ENCODE measurements at places on chromosomes 5 and 9.

DNA sequence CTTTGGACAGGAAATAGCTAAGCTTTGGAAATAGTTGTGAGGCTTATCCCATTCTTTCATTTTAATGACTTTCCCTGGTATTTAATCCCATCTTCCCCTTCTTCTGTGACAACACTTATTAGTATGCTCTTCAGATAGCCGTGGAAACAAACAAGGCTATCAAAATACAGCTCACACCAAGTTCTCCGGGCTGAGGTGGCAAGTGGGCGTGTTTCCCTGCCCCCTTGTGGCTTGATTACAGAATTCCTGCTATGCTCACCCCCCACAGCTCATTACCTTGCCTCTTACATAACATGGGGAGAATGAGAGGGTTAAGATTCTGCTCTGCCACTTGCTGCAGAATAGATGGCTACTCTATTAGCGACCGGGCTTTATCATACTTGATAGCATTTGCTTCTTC is 437.1 kb upstream of the TLE4 start:
- DNase-seq: no peak

DNA sequence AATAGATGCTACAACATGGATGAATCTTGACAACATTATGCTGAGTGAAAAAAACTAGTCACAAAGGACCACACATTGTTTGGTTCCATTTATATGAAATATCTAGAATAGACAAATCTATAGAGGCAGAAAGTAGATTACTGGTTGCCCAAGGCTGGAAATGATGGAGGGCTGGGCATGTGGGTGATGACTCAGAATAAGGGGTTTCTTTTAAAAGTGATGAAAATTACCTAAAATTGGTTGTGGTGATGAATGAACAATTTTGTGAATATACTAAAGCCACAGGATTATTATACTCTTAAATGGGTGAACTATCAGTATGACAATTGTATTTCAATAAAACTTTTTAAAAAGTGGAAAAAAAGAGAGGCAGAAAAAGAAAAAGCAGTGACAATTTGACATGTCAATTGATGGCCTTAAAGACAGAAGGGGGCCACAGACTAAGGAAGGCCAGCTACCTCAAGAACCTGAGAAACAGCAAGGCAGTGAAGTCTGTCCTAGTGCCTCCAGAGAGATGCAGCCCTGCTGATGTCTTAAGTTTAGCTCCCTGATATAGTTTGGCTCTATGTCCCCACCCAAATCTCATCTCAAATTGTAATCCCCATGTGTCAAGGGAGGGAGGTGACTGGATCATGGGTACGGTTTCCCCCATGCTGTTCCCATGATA is 182.7 kb downstream of the PIK3R1 start:
- DNase-seq: no peak

DNA sequence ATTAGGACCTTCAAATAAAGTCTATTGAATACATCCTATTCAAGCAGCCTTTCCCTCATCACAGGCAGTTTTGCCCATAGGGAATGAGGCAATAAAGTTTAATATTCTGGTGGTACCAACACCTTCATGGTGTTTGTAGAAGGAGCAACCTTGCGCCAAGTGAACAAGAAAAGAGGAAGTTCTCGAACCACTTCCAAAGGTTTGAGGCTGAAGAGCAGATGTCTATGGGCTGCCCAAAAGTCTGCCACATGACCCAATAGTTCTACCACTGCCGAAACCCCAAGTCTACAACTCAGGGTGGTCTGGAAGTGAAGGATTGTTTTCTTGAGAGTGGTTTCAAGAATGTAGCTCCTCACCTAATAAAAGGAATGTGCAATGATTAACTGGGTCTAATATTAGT is 123.1 kb downstream of the NPR3 start:
- DNase-seq: no peak

DNA sequence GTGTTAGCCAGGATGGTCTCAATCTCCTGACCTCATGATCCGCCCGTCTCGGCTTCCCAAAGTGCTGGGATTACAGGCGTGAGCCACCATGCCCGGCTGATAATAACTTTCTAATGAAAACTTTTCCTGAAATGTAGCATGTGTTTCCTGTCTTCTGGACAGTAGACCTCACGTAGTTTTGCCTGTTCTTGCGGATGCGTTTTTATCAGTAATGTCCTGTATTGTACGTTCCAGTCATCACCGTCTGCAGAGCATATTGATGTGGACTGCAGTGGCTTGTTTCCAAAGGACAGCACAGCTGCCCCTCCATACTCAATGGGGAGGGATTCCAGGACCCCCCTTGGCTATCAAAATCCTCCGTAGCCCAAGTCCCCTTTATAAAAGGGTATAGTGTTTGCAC is 12.8 kb downstream of the EXOC3 start:
- DNase-seq: no peak

GRCh38 chr5:177382423-177383029 is 1.7 kb upstream of the SLC34A1 start:
- no peak for DNase-seq

- no peak for DNase-seq
Observed at GRCh38 chr5:125117566-125117965, 371.1 kb upstream of the ZNF608 start.

DNA sequence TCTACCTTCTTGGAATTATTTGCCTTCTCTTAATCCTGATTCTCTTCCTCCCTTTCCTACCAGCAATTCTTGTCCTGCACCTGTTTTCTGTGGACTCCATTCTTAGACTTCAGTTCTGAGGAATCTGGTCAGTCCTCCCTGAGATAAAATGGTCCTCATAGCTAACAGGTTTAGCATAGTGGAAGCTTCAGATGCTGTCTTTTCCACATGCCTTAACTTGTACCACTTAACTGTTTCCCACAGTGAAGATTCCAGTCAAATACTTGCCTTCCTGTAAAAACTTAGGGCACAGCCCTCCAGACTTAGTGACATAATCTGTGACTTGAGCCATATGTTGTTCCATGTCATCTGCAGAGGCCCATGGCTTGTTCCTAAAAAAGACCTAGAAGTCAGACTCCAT is 261.3 kb downstream of the CWC27 start:
- no peak for DNase-seq

GRCh38 chr5:114838937-114839336 is 330.8 kb downstream of the TRIM36 start:
- DNase-seq: no peak

DNA sequence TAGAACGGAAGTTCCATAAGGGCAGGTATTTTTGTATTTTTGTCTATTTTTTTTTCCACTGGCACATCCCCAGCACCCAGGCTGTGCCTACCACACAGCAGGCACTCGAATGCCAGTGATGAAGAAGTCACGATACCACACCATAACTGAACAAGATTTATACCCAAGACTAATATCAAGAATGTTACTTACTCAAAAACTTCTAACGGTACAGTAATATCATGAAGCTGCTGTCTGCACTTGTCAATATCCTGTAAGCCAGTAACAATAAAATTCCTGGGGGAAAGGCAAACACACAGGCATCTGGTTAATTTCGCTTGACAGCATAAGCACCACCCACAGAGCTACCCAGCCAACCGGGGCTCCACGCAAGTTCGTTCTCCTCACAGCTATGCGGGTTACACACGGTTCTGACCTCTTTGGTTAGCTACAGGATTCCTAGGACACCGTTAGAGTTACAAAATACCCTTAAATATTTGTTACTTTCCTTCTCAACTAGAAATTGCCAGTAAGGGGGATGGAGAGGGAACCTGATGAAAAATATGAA is 1.3 kb downstream of the MED10 start:
- no peak for DNase-seq

- no peak for DNase-seq
Observed at GRCh38 chr5:129945028-129945427, 40.8 kb downstream of the CHSY3 start.

GRCh38 chr5:911601-912000 is 18.9 kb downstream of the TRIP13 start:
- DNase-seq: no peak

- DNase-seq: no peak
Observed at GRCh38 chr5:41156739-41157138, 56.6 kb downstream of the C6 start.

GRCh38 chr9:76216161-76216649 is 178.0 kb downstream of the RFK start:
- no peak for DNase-seq

- no peak for DNase-seq
Observed at GRCh38 chr5:136054142-136055019, 25.6 kb downstream of the TGFBI start.

- DNase-seq: no peak
Observed at GRCh38 chr9:134724912-134725604, 83.5 kb downstream of the COL5A1 start.

DNA sequence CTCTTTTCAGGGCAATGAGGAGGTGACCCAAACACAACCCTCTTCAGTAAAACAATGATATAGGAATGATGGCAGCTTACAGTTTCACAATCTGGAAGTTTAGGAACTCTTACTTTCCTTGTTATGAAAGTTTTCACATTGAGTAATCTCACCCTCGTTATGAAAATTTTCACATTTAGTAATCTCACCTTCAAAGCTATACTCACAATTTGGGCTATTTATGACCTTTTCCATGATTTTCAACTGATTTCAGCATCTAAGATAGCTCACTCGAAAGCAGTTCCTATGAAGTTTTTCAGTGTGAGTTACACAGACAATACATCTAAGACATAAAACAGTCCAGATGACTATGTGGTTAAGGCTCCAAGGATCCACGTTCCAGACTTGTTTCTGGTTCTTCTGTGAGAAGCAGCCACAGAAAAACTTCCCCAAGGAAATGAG is 57.1 kb downstream of the FOXD1 start:
- no peak for DNase-seq

DNA sequence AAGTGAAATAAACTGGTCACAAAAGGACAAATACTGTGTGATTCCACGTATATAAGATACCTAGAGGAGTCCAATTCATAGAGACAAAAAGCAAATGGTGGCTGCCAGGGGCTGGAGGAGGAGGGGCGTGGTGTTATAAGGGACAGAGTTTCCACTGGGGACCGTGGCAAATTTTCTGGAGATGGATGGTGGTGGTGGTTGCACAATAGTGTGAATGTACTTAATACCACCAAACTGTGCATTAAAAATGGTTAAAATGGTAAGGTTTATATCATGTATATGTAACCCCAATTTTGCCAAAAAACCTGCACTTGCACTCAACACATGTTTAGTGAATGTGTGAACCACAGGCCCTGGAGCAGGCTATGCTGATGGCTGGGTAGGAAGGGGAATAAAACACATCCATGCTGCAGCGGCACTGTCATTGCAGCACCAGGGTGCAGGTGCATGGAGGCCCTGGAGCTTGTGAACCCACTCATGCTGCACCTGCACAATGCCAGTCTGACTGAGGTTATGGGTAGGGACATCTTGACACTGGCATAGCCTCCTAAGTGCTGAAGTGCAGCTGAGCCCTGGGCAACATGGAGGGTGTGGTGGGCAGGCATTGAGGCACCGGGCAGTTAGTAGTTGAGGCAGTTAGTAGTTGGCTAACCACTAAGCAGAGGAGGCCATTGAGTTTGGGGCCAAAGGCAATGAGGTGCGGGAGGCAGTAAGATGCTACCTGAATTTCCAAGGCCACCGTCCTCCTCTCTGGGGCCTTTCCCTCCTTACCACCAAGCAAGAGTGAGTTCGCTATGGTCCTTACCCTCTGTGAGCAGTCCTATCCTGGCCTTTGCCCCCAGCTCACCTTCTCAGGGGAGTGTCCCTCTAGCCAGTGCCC is 3.5 kb upstream of the PHF2 start:
- DNase-seq: no peak

- DNase-seq: no peak
Observed at GRCh38 chr5:112647428-112647827, 90.3 kb upstream of the APC start.

- no peak for DNase-seq
Observed at GRCh38 chr5:12367973-12368372, 463.7 kb upstream of the CTNND2 start.

DNA sequence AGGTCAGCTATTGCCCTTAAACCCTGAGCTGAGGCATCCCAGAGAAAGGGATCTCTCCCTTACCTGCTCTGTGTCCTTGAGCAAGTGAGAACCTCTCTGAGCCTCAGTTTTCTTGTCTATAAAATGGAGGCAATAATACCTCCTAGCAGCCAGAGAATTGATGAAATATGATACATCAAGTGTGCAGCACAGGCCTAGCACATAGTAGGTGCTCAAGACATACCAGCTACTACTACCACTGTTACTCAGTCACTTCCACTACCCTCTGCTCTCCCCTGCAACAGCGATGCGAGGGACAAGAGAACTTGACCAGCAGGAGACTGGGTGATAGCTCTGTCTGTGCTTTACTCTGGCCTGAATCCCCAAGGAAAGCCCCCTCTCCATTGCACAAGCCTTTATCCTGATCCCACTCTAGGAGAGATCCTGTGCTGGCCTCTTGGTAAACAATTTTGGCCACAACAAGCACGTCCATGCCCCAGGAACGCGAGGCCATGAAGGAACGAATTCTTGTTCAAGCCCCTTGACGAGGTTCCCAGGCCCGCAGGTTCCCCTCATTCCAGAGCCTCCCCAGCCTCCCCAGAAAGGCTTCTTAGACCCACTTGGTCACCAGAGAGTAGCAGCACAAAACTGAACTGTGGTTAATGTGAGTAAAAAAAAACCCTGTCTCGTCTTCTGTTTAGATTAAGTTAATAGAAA is 39.4 kb downstream of the LRSAM1 start:
- no peak for DNase-seq

- DNase-seq: no peak
Observed at GRCh38 chr9:14654932-14655331, 38.3 kb downstream of the ZDHHC21 start.

DNA sequence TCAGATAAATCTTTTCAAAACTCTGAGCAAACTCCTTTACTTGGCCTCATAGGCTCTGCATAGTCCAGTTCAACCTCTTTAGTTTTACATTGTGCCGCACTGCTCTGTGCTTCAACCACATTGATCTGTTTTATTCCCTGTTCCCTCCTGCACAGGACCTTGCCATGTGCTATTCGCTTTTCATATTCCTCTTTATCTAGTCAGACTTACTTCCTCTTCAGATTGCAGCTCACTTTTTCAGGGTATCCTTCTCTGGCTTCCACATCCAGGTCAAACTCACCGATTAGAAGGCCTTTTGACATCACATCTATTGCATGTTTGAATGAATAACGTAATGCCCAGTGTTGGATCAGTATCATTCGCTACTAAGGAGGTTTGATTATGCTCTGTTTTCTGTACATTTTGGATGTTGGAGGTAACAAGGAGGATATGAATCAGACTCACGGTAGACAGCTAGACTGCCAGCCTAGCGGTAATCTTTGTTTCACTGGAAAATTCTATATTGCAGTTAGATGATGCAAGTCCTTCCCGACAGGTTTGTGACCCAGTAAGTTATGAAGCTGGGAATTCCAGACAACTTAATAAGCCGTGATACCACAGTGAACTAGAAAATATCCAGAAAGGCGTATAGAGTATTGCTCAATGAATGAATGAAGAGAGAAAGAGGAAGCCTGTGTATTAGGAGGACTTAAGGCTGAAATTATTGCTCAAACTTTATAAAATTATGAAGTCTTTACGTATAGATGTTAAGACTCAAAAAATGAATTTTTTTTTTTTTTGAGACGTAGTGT is 65.7 kb downstream of the IQGAP2 start:
- DNase-seq: no peak

- no peak for DNase-seq
Observed at GRCh38 chr9:79014929-79015699, 556.7 kb upstream of the TLE4 start.
